Motor neuron (in vitro differentiated cells): ENCODE measurements at places on chromosomes 4 and X.

DNA sequence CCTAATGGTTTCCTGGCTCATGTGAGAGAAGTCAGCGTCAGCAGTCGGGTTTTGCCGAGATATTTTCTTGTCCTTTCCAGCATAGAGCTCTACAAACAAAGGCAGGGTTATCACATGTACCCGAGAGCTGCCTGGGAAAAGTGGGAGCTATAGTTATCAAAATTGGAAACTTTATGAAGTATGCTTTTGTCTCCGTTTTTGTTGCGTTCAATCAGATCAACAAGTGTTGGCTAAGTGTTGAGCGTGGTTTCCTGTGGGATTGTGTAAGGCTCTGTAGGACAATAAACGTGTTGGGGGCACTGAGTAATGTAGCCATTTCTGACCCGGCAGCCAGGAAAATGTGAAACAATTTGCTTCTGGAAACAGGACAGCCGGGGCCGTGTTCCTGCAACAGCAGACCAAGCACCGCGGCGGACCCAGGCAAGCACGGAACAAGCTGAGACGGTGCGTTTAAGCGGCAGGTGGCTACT is at the start of gene BMX:
BMX (plus strand) TSS at position 311 of the 470 bp plus-strand sequence. CDS start 7,547 bp downstream, outside the sequence.
- ATAC-seq: no peak

DNA sequence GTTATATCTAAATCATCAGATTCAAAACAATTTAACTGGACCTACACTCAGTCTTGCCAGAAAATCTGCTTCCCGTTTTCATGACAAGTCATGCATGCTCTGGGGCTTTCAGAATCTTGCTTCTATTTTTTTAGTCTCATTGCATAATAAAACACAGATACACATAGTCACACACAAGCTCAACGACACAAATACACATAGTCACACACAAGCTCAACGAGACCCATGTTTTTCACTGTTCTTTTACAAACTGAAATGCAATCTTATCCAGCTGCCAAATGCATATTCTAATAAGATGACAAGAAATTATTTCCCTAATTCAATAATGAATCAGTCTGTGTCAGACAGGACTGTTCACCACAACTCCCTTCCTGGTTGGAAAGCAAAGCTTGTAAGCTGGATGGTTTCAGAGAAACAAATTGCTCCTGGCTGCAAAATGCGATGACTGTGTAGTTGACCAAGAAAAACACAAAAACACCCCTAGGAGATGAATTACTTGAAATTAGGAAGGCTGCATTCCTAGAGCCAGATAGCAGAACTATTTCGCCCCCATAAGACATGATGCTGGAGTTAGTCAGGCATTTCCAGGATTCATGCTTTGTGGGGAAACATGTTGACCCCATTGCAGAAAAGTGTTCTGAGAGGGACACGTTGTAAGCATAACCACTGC is 208.7 kb downstream of the CHIC2 start:
- ATAC-seq: no peak

- ATAC-seq: no peak
These were observed 47.3 kb downstream of the ARHGAP24 start for GRCh38 chr4:85522277-85522676.

- ATAC-seq: peak; percentile 58
These were observed 100.9 kb downstream of the SLC34A2 start for GRCh38 chr4:25756503-25756902.

GRCh38 chr4:105399532-105400161 is 74.2 kb downstream of the PPA2 start:
- ATAC-seq: no peak

DNA sequence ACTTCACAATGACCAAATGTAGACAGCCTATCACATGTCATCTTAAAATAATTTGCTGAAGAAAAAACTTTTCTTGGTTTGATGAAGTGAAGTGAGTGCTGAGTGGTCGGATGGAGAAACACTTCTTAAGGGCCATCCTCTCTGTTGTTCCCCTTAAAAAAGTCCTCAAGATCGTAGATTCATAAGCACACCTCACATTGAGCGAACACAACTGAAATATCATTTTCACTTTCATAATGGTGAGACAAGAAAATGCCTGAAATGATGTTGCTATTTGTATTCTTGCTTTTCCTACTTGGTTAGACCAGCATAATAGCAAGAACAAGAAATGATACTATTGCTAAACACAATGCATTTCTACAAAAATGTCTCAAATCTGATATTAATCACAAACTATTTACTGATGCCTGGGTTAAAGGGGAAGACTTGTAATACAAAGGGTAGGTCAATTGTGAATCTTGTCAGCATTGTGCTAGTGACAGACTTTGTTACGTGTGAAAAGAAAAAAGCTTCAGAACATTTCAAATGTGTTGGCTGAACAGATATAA is 305.6 kb upstream of the NR3C2 start:
- ATAC-seq: no peak

- no peak for ATAC-seq
These were observed 15.9 kb downstream of the DHX15 start for GRCh38 chr4:24568425-24568824.

DNA sequence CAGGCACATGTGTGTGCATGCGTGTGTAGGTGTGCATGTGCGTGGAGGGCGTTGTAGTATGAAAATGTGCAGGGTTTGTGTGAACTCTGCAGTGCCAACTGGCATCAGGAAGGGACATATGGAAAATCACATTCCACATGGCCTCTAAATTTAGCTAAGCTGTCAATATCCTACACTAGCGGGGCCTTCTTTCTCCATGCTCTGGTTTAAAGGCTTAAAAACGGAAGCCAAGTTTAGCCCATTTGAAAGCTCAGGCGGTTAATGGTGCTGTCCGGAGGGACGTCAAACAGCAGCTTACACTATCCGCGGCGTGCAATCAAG is 144.1 kb upstream of the NOCT start:
- no peak for ATAC-seq
